ENCODE measurements at places on chromosomes 4 and X.

- DNase-seq = no peak
These were observed 13.3 kb upstream of the MID1 start for GRCh38 chrX:10633722-10634121.

- DNase-seq = no peak
These were observed 99.1 kb upstream of the FAM47C start for GRCh38 chrX:36908801-36909675.

DNA sequence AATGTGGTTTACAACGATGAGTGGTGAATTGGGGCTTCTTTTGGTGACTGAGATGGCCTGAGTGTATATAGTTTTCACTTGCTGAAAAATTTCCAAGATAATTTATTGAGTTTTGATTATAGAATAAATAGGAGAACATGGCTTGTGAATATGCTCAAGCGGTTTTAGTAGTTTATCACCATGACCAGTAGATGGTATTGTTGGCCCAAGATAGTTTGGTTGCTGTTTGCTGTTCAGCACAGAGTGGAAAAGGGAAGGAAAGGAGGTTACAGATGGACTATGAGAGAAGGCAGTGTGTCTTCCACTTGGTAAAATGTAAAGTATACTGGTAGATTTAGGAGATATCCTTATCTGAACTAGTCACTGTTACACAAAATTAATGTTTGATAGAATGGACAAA, 55.8 kb upstream of the POU4F2 start:
- no peak for DNase-seq

- no peak for DNase-seq
These were observed 54.6 kb upstream of the PARM1 start for GRCh38 chr4:74878323-74878722.

- DNase-seq = no peak
These were observed at the start of gene TACR3 for GRCh38 chr4:103719830-103720207. TACR3 (minus strand) TSS chr4:103719985; CDS start chr4:103719675, 310 bp downstream.

- no peak for DNase-seq
These were observed 38.2 kb upstream of the DCTD start for GRCh38 chr4:182955411-182955810.

DNA sequence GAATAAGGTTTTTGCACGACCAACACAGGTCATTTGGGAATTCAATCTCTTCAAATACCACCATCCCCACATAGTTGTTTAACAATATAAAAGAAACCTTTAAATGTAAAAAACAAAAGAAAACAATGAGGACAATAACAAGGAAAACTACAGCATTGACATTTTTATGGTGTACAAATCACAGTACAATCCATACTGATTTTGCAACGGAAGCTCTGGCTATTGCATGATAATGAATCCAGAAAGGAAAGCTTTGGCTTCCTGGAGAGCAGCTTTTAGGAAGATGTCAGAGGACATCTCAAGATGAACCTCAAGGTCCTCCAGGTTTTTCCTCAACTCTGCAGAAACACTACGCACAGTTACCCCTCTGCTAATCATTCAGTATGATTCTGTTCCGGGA, 111.5 kb upstream of the MYOZ2 start:
- no peak for DNase-seq

DNA sequence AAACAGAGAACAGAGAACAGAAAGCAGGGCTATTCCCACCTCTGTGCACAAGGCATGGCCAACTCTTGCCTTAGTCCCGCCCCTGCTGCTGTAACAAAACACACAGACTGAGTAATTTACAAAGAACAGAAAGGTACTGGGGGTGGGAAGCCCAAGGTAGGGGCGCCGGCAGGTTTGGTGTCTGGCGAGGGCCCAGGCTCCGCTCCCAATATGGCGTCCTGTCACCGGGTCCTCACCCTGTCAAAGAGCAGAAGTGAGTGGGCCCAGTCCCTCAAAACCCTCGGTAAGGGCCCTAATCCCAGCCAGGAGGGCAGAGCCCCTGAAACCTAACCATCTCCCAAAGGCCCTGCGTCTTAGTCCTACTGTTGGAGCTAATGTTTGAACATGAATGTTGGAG, 71.0 kb downstream of the FAM53A start:
- DNase-seq = no peak

DNA sequence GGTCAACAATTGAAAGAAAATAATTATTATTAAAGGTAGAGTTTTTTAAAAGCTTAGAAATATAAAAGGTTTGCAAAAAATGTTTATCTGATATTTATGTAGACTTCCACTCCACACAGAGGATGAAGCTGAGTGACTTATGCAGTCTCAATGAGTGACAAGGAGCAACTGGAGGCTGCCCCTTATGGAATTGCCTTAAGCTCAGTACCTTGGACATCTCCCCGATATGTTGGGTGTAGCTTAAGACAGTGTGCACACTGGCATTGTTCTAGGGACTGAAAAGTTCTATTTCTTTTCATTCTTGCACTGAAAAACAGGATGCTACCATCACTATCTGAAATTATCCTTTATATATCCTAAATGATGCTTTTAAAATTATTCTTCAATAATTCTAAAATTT, 292.1 kb downstream of the PRDM5 start:
- no peak for DNase-seq

- DNase-seq = no peak
These were observed 129.1 kb downstream of the FBXO8 start for GRCh38 chr4:174154215-174154854.

- peak; percentile 61 for DNase-seq
These were observed 30.2 kb upstream of the NKRF start for GRCh38 chrX:119636419-119636818.

GRCh38 chrX:38986586-38986985, 185.3 kb downstream of the MID1IP1 start:
- no peak for DNase-seq

- DNase-seq = no peak
These were observed 30.7 kb downstream of the EREG start for GRCh38 chr4:74395633-74396032.

DNA sequence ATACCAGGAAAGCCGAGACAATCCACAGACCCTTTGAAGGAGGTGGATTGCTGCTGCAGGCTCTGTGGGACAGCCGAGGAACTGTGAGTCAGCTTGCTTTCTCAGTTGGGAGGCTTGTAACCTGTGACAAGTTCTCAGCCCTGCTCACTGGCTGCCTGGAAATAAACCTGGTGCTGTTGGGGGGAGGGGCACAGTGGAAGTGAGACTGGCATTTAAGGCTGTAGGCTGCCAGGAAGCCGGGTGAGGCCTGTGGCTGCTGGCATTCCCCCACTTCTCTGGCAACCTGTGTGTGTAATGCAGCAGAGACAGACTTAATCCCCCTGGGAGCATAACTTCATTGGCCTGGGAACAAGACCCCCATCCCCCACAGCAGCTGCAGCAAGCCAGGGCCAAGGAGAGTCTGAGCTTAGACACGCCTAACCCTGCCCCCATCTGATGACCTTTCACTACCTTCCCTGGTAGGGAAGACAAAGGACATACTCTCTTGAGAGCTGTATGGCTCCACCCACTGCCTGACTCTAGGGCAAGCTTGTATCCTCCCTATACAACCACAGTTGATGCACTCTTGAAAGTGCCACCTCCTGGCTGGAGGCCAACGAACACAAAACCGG, 64.1 kb downstream of the ALPK1 start:
- no peak for DNase-seq

DNA sequence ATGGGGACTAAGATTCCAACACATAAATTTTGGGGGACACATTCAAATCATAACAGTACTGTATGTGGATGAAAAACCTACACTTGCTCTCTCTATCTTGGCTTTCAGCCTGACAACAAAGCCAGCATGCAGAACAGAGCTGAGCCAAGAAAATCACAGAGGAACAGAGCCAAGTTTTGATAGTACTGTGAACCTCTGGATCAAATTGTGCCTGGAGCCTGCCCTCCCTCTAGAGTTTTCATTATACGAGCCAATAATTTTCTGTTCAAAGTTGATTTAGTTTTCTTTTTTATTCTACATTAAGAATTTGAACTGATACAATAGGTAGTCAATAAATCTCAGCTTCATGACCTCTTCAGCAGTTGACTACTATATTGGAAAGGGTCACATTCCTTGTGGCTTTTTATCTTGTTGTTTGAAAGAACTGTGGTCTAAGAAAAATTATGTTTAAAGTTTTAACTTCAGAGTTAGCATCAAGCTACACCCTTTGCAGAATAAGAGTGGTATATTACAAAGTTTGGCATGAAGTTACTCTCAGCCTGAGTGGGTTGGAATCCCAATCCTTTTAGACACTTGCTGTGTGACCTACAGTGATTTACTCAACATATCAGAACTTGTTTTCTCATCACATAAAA, 31.1 kb downstream of the GRID2 start:
- no peak for DNase-seq

DNA sequence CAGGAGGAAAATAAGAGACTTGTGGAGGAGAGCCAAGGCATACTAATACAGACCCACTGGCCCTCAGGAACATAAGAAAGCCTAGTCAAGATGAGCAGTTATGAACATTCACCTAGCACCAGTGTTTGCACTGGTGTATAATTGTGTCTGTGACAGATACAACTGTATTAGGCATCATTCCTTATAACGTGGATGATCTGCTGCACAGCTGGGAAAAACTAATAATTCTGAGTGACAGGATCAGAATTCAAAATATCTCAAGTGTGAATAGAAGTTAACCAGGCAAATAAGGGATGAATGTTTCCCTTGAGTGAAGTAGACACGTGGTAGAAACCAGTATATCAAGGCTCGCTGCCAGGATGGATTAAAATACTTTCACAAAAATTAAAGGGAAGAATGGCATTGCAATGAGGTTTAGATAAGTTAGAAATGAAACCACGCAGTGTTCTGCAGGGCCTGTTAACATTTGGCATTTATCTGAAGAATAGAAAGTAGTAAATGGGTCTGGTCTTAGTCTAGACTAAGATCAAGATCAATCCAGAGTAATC, 325.9 kb downstream of the EPHA5 start:
- DNase-seq = no peak

DNA sequence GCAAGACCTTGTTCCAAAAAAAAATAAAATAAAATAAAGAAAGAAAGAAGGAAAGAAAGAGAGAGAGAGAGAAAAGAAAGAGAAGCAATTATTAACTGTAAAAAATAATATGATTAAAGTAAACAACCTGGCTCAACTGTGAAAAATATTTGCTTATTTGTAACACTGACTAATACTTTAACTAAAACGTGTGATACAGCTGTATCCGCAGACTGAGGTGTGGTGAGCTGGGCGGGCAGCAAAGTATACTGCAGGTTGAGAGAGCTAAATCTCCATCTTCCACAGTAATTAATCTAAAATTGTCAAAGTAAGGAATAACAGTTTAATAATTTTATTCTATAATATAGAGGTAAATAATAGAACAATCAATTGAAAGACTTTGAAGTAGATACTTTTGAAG, 145.5 kb upstream of the FAM241A start:
- DNase-seq = no peak

DNA sequence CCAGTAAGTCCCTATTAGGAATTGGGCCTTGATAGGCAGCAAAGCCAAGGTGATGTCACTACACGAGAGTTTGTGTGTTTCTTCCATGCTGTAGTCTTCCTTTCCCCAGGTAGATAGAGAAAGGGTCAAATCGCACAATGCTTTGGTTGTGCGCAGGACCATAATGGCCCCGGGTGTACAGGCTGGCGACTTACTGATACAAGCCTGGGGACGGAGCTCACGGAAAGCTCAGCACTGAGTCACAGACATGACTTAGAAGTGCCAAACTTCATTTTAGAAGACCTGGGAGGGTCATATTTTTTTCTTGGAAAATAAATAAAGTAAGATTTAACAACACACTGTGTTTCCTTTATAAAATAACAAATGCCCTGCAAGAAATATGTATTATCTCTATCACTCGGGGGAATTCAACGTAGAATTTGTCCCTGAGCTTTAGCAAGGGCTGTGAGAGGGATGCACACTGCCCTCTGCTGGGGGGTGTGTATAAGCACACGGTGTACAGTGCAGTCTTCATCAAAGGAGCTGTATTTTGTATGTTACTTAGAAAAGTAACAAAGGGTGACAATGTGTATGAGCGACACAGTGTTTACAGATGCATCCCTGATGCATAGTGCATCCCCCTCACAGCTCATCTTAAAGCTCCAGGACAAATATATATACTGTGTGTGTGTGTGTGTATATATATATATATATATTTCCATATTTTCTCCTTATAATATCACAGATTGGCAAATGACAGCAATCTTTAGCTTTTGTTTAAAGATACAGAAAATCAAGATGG, 254.5 kb upstream of the VEGFC start:
- DNase-seq = peak; percentile 22

- DNase-seq = no peak
These were observed 507.0 kb downstream of the PPARGC1A start for GRCh38 chr4:23382879-23383278.

GRCh38 chrX:31929366-31929765, 857.5 kb upstream of the FTHL17 start:
- no peak for DNase-seq

DNA sequence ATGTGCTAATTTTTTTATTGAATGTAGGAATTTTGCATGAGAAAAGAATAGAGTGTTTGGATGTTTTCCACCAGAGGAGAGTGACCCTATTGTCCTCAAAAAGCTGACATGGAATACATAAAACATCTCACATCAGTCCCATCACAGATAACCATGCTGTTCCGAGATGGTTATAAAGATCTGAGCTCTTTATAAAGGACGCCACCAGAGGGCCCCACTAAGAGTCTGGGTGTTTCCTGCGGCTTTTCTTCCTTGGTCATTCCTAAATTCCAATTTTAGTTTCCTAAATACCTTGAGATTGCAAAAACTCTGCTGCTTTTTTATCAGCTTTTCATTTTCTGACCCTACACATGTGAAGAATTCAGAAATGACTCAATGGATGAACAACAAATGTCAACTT, 504.5 kb upstream of the FRG1 start:
- no peak for DNase-seq

GRCh38 chr4:178273168-178273567, 830.9 kb upstream of the AGA start:
- DNase-seq = no peak

- DNase-seq = no peak
These were observed 38.0 kb downstream of the RAB28 start for GRCh38 chr4:13445841-13446790.

DNA sequence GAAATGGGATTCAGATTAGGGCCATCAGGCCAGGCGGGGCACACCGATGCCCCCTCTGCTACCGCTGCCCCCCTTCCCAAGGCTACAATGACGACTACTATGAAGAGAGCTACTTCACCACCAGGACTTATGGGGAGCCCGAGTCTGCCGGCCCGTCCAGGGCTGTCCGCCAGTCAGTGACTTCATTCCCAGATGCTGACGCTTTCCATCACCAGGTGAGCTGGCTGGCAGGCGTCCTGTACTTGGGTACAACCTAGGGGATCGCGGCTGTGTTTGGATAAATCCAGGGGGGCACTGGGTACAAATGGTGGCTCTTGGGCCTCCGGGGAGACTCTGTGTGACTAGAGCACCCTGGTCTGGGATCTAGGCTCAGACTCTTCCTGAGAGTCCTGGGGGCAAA, 1.1 kb downstream of the EMD start:
- DNase-seq = no peak

Data from germinal center (tissue), 1 donor.